ENCODE measurements at places on chromosomes 3 and 15.

GRCh38 chr15:29278436-29279105, 8.9 kb upstream of the NSMCE3 start:
- DNase-seq: no peak

DNA sequence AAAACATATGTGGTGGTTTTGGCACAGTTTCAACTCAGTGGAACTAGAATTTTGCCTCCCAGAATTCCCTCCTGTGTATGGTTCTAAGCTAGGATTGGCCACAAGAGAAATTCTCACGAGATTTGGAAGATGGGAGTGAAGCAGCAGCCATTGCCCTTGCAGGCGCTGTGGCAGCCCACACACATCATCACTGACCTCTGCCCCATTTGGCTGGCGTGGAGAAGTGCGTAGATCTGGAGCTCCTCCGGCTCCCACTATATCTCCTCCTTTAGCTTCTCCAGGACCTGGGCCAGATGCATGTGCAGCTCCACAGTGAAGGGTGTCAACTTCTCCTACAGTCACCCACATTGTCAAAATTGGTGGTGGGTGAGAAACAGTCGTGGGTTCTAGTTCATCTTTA, 199.6 kb downstream of the EFHB start:
- DNase-seq: no peak

GRCh38 chr3:94433811-94434210, 370.9 kb downstream of the NSUN3 start:
- no peak for DNase-seq

GRCh38 chr3:131705558-131706051, 202.8 kb upstream of the MRPL3 start:
- no peak for DNase-seq

GRCh38 chr3:196189566-196190347, 21.4 kb downstream of the ZDHHC19 start:
- no peak for DNase-seq

DNA sequence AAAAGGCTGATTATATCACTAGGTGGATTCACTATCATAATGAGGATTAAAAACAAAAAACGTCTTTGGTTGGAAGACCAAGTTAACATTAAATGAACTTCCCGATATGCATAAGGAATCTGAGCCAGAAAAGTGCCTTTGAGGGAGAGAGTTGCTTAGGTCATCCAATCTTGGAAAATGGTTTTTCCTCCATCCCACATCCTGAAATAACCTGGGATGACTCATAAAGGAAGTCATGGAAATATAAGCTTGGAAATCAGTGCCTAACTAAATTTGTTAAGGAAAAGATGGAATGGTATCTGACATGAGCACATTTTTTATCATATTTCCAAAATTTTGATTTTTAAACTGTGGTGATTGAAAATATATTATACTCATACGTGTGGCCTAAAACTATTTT, 66.0 kb downstream of the KBTBD8 start:
- DNase-seq: no peak

DNA sequence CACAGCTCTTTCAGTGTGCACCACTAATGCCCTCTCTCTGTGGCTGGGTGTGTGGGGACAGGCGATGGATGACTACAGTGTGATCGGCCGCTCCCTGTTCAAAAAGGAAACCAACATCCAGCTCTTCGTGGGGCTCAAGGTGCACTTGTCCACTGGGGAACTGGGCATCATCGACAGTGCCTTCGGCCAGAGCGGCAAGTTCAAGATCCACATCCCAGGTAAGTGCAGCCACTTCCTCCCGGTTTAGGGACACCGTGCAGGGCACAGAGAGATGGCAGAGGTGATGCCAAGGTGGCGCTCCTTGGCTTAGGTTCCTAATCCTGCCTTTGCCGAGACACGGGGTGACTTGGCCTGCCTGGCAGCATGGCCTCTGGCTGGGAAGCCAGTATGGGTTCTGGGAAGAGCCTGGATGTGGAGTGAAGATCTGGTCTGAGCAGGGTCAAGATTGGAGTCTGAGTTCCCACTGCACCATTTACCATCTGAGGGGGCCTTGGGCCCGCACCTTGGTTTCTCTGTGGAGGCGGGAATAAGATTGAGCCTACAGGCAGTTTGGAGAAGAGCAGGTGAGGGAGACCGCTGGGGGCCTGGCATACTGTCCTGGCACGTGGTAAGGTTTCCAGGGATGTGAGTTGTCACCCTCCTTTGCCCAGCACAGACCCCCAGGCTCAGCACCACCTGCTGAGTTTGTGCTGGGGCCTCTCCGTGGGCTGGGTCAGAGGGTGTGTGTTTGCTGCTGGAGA, 108.4 kb downstream of the DNAJB8 start:
- DNase-seq: no peak

- DNase-seq: no peak
Measured at GRCh38 chr3:184785890-184786279, 26.1 kb upstream of the VPS8 start.

- DNase-seq: no peak
Measured at GRCh38 chr15:23395030-23395692, 40.6 kb downstream of the GOLGA8S start.

- no peak for DNase-seq
Measured at GRCh38 chr3:40143283-40144090, 166.0 kb upstream of the EIF1B start.

DNA sequence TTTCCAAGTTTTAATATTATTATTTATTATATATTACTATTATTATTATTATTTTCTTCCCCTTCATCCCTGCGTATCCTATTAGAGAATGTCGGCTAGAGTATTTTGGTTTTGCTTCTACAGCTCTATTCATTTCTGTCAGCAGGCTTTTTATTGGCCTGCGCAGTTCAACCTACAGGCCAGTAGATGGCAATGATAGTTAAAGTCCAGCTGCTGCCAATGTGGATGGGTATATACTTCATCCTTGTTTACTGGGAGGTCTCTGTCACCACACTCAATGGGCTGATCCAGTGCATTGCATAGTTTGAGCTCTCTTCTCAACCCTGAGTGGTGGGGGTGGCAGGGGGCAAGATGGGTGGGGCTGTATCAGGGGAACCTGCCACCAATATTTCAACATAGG, 799.8 kb downstream of the NSUN3 start:
- peak; percentile 36 for DNase-seq

DNA sequence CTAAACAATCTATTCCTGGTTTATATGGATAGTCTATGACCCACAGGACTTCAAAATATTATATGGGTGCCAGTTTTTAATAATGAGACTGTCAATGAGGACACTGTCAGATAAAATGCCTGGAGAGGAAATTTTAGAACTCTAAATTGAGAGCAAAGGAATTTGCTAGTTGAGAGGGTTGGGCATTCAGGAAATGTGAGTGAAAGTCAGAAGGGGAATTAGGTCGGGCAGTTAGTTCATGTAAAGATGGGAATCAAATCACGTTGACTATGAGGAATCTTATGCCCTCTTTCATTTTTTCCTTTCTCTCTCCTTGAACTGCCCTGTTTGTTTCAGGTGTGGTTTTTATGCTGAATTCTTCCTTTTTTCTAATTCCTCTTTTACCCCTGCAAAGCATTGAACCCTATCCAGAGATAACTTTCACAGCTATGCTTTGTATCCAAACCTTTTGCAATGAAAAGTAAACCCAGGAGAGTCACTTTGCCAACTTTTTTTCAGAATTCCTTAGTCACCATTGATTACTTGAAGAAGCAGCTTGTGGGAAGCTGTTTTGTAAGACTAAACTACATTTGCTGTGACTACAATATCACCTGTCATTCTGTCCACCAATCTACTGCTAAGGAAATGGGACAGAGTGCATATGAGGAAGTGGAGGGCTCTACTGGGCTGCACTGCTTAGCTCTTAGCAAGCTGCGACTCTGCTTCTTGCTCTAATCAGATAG, 27.8 kb downstream of the CHP1 start:
- DNase-seq: no peak

DNA sequence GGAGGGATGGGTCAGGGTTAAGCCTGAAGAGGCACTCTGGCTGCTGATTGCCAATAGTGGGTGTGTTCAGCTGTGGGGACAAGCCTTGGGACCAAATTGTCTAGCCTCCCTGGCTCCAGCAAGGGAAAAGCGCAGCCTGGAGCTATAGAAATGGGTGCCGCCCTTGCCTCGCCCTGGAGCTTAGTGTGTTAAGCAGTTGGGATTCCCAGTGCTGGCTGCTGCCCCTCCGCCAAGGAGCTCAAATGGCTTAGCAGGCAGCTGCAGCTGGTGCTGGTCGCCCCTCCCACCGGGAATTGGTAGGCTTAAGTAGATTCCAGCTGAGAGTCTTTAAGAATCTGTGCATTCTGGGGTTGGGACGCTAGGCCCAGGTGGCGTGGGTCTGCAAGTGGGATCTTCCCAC, 662.9 kb upstream of the TBL1XR1 start:
- no peak for DNase-seq

All from SHP77 treated with DMSO at 0.1 percent for 48 hours (cell line).